ENCODE measurements at places on chromosomes 1 and 21.

- DNase-seq, result no peak
Observed at GRCh38 chr21:30478004-30478403, 2.2 kb downstream of the KRTAP19-1 start.

- DNase-seq, result no peak
Observed at GRCh38 chr1:67211589-67212563, 45.6 kb downstream of the IL23R start.

DNA sequence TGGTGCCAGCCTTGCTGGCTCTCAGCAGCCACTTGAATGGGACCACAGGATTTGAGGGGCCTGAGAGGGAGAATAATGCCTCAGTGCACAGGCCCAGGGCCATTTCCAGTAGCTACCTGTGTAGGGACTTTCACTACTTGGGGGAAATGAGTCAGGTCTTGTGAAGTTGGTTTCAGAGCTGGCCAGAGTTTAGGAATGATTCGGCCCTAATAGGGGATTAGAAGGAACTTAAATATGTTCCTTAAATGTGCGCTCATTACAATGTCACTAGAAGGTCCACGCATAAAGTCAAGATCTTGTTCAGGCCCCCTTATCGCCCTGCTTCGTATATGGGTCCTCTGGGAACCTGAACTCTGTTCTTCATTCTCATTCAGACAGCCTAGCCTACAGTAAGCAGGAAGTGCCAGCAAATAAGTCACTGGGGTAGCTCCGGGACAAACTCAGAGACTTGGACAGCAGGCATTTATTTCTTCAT is 5.6 kb upstream of the AKR1A1 start:
- no peak for DNase-seq

GRCh38 chr1:1013922-1014648 is 788 bp downstream of the ISG15 start:
- no peak for DNase-seq

GRCh38 chr1:223741861-223742260 is 29.5 kb downstream of the CAPN2 start:
- DNase-seq, result no peak

DNA sequence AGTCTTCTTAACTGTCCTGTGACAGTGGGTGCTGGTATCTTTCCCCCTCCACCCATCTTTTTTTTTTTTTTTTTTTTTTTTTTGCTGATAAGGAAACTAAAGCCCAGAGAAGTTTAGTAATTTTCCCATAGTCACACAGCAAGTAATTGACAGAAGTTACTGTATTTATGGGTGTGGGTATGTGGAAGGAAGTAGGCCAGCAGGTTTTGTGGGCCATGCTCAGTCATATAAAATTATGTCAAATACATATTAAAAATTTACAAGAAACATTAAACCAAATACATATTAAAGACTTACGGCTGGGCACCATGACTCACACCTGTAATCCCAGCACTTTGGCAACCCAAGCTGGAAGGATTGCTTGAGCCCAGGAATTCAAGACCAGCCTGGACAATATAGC is 51.5 kb downstream of the KAZN start:
- DNase-seq, result no peak

DNA sequence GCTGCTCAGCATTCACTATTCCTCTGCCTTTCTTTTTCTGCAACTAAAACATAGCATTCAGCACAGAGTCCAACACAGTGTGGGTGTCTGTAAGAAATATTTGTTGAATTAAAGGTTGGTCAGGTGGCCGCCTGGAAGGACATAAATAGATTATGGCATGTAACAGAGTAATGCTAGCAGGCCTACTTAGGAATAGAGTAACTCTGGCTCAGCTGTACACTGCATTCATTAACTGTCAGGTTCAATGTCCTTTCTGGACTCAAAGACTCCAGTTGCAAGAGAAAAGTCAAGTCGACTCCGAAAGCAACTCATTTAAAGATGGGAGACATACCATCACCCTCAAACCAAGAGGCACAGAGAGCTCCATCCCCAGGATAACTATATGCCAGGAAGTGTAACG is 116.0 kb downstream of the LMX1A start:
- DNase-seq, result no peak

DNA sequence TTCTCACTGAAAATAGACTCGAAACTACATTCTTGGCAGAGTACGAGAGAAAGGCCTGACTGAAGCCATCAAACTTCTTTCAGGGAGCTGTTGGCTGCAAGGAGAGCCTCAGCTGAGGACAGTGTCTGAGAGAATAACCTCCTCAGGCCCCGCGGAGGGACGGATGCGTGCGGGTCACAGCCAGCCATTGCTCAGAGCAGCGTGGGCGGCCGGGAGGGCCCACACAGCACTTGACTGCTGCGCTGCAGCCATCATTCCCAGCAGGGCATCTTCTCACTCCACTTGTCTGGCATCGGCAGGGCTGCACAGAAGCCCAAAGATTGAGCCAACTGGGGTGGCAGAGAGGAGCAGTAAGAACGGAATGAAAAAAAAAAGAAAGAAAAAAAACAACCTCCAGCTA is 113.5 kb downstream of the XCL2 start:
- no peak for DNase-seq

DNA sequence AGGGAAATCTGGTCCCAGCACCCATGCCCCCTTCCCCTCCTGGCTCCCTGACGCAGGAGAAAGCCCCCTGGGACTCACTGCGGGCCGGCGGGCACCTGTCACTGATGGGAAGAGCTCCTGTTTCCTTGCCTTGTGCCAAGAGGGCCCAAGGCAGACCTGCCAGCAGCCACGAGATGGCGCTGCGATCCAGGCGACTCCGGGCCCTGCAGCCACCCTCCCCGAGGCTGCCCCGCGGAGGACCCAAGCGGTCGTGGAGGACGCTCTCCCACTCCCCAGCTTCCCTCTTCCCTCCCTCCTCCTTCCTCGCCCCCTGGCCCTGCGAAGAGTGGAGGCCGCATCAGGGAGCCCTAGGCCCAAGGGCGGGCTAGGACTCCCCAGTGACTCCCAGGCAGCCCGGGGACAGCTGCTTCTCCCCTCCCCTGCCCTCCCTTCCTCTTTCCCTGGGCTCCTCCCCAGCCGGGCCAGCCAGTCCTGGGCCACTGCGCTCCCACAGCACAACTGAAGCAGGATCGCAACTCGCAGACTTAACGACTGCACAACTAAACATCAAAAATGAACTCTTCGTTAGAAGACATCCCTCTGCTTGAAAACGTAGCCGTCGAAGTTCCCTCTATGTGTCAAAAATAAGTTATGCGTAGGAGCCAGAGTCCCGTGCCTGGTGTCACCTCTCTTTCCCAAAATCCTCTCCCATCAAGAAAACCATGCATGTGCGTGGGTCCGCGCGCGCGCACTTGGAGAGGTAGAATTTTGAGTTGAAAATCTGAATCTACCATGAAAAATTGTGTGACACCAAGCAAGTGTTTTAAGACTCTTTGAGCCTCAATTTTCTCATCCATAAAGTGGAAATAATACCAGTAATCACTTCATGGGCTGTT is 34.2 kb downstream of the BATF3 start:
- DNase-seq, result peak; percentile 79

DNA sequence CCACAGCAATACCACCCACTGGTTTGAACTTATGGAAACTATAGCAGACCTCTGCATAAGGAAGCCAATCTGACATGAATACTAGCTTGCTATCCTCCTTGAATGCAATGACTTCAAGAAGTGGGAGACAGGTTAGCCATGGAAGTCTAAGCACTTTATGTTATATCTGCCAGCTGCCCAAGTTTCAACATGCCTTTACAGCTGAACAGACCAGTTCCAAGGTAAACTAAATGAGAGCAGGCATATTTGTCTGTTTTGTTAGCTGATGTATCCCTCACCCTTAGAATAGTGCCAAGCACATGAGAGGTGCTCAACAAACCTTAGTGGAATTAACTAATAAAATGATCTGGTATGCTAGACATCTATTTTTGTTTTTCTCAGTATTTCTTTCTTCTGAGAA is 65.1 kb downstream of the ALG14 start:
- no peak for DNase-seq

- DNase-seq, result no peak
Observed at GRCh38 chr1:74430342-74430934, 82.0 kb downstream of the LRRC53 start.

DNA sequence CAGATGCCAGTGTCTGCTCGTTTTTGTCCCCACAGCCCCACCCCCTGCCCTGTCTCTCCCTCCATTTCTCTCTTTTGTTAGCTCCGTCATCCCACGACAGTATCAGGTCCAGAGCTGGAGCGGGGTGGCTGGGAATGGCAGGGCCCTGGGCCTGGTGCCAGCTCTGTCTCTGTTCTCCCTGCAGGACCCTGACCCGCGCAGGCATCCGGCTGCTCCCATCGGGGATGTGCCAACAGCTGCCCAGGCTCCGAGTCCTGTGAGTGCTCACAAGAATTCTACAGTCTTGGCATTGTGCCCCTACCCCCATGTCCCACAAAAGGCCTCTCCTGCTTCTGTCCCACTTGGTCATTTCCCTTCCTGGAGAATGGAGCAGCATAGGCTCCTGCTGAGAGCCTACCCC is 37.4 kb downstream of the UBE2T start:
- DNase-seq, result no peak

- DNase-seq, result no peak
Observed at GRCh38 chr1:205171369-205171768, 40.1 kb downstream of the DSTYK start.

GRCh38 chr1:117817629-117818028 is 111.8 kb downstream of the GDAP2 start:
- no peak for DNase-seq

DNA sequence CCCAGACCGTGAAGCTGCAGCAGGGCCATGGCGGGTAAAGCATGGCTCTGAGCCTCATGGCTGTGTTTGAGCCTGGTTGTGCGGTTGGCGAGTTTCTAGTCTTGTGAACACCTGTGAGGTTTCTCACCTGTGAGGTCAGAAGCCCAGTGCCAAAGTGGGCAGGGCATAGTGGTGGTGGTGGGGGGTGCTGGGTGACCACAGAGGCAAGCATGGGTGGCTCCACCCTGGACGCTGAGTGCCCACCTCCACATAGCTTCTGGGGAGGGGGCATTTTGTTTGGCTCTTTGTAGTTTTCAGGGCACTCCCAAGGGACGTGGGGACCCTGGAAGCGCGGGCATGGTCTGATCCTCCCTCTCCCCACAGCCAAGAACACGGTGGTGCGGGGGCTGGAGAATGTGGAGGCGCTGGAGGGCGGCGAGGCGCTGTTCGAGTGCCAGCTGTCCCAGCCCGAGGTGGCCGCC is 91.1 kb downstream of the TRIM11 start:
- DNase-seq, result no peak

DNA sequence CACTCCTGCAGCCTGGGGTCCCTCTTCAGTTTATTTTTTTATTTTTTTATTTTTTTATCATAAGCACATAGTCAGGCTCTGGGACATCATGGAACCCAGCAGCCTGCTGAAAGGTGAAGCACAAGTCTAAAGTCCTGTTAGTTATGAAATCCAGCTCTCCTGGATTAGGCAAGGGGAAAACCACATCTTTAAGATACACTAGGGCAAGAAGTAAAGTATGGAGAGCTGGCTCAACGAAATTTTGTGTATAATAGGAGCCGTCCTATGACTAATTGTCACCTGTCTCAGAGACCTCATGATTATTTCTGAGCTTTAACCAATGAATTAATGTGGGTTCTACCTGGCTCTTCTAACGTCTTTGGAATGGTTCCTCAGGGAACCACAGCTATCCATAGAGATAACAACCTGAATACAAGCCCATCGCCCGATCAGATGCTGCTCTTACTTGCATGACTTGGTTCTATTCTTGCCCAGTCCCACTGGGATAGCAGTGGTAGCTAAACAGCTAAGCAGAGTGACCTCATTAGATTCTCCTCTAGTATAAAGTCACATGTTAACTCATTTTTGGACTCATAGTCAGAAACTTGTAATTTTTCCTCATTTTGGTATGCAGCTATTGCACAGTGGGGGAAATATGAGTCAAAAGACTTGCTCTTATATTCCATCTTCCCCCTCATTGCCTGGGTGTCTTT is 122.7 kb downstream of the LMO4 start:
- no peak for DNase-seq

GRCh38 chr1:20160034-20160433 is 20.9 kb downstream of the PLA2G2F start:
- no peak for DNase-seq

DNA sequence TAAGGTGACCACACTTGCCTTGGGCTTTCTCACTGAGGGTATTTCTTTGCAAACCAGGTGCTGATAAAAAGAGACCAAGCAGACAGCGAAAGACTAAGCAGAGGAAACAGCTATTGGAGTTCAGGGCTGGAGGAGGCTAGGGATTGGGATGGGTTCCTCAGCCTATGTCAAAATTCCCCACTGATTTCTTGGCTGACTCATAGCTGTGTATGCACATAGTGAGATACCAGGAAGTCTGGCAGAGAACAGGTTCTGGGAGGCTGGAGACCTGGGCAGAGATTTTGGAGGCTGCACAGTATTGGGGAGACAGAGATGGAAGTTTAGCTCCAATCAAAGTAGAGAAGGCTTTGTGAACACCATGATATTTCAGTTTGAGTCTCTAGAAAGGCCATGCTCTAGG is 25.3 kb downstream of the YARS1 start:
- no peak for DNase-seq

DNA sequence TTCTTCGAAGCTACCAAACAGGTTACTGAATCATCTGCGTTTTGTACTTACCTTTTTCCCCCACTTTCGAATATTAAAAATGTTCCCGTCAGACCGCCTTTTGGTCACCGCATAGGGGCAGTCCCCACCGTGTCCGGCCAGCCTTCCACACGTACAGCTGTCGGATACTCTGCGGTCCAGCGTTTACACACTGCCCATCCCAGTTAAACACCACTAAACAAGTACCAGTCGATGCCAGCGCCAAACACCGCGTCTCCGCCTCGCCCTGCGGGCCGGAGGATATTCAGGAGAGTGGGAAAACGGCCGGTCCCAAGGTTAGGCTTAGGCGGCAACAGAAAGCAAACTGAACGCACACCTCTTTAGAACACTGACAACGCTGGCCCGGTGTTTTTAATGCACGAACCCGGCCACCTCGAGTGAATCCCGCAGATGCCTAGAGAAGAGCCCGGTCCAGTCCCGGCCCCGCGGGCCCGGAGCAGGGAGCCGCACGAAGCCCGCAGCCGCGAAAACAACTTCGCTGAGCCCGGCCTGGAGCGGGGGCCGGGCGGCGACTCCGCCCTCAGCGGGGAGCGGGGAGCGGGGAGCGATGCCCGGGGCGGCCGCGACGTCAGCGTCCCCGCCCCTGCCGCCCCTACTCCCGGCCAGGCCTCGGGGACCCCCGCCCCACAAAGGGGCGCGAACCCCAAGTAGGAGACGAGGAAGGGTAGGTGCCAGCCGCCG is 730 bp upstream of the PHF13 start:
- DNase-seq, result no peak

- DNase-seq, result no peak
Observed at GRCh38 chr1:109790735-109791494, 27.2 kb upstream of the EPS8L3 start.

- DNase-seq, result peak; percentile 48
Observed at GRCh38 chr1:199243423-199244061, 604.7 kb downstream of the PTPRC start.

DNA sequence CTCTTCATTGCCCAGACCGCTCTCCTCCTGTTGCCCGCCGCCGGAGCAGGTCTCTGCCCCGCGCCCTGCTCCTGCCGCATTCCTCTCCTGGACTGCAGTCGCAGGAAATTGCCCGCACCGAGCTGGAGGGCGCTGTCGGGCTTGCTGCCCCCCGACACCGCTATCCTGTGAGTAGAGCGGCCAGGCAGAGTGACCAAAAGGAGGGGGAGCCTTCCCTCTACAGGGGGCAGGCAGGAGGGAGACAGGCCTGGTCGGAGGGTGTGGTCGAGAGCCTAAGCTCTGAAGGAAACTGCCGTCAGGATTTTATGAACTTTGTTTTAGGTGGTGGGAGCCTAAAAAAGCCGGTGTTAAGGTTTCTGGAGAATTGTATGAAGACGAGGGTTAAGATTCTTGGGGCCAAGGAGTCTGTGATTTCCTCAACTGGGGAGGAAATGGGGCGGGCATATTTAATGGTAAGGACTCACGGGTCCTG is 517 bp downstream of the LRIG2 start:
- no peak for DNase-seq
